ENCODE measurements at places on chromosomes 2 and 18.

GRCh38 chr18:40041951-40042350 is 1913.1 kb upstream of the PIK3C3 start:
- DNase-seq = no peak

DNA sequence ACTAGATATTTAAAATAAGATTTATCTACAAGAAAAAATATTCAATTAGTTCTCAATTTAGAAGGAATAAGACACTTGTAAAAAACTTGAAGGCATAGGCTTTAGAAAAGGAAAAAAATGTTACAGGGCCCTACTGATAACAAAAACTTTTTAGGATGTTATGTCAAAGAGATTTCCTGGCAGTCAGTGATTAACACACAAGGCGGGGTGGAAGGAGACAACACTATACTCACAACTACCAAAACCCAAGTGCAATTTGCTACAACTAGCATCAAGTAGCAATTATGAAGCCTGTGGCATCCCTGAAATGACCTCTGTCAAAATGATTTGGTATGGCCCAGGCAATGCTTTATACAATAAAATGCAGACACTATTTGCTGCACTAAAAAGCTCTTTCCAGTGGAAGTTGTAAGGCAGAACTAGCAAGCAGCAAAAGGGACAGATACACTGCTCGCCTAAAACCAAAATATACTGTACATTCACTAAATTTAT is 15.3 kb downstream of the STRN start:
- no peak for DNase-seq

DNA sequence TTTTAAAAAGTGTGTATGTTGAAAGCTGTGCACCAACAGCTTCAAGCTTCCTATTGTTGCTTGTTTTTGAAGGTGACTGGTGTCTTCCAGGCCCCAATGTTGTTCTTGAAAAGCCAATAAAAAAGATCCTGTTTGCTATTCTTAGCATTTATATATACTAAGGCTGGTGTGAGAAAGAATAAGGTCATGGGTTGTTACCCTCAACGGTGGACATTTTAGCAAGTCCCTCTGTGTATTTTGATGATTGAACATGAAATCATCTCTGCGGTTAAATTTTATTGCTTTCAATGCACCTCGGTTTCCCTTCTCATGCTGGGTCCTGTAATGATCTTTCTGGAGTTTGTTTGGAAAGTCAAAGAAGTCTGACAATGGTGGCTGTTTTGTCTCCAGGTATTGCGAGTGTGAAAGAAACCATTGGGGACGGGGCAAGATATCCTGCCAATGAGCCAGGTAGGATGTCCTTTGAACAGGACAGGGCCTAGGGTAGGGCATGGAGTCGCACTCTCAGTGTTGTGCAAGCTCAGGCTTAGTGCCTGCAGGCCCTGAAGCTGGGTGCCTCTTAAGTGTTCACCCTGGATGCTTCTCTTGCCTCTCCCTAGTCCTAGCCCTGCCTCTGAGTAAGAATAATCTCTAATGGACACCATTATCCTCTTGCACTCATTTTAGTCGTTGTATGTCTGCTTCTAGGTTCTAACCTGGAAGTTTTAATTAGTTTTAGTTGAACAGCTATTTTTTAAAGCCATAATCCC is 16.0 kb upstream of the KLF7 start:
- no peak for DNase-seq

DNA sequence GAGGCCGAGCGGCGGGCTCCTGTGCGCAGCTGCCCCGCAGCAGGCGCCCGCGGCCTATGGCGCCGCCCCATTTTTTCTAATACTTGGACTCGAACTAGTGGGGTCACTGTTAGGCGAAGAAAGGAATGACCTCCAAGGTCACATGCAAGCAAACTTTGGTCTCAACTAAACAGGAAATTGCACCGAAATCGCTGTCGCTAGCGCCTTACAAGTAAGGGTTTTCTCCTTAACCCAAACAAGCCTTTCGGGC is 339 bp downstream of the ACAA2 start:
- DNase-seq = peak; percentile 35

GRCh38 chr18:3121259-3121658 is 98.5 kb downstream of the MYOM1 start:
- no peak for DNase-seq

DNA sequence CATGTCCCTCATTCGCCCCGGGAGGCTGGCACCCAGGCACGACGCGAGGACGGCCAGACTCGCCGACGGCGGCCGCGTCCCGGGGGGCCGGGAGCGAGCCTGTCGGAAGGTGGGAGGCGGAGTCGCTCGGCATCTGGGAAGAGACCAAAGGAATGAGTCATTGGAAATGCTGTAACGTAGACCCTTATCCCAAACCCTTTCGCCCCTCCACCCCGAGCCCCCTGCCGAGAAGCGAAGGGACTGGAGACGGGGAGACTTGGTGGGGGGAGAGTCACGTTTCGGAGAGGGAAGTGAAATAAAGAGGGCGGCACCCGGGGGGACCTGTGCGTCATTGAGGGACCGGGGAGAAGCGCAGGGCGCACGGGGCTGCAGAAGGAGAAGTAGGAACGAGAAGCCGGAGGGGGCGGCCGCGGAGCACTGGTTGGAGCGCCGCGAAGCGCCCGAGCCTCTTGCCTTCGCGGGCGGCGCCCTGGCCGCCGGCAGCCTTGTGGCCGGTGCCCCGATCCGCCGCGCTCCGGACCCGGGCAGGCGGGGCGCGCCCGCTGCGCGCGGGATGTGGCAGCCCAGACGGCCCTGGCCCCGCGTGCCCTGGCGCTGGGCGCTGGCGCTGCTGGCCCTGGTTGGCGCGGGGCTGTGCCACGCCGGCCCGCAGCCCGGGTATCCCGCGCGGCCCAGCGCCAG is at the start of gene EMILIN2:
EMILIN2 (plus strand) TSS at position 371 of the 681 bp plus-strand sequence; CDS start at position 554, 183 bp downstream.
- no peak for DNase-seq

DNA sequence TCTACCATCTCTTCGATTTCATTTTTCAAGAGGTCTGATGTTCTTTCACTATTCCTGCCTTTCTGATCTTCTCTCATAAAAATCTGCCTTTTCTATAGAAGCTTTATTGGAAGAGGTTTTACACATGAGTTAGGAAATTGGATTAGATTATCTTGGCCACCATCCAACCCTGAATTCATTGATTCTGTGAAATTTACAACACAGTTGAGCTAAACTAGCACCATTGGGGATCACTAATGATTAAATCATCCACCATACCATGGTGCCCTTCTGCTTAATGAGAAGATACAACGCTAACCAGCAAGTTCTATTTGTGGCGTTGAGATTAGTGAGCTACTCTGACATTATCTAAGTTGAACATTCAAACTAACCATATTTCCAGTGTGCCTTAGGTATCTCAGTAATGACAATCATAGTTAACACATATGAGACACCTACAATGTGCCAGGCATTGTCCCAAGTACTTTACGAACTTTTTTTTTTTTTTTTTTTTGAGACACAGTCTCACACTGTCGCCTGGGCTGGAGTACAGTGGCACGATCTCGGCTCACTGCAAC is 17.3 kb upstream of the LBH start:
- no peak for DNase-seq

- no peak for DNase-seq
These were observed 93.4 kb upstream of the TGIF1 start for GRCh38 chr18:3356614-3357013.

DNA sequence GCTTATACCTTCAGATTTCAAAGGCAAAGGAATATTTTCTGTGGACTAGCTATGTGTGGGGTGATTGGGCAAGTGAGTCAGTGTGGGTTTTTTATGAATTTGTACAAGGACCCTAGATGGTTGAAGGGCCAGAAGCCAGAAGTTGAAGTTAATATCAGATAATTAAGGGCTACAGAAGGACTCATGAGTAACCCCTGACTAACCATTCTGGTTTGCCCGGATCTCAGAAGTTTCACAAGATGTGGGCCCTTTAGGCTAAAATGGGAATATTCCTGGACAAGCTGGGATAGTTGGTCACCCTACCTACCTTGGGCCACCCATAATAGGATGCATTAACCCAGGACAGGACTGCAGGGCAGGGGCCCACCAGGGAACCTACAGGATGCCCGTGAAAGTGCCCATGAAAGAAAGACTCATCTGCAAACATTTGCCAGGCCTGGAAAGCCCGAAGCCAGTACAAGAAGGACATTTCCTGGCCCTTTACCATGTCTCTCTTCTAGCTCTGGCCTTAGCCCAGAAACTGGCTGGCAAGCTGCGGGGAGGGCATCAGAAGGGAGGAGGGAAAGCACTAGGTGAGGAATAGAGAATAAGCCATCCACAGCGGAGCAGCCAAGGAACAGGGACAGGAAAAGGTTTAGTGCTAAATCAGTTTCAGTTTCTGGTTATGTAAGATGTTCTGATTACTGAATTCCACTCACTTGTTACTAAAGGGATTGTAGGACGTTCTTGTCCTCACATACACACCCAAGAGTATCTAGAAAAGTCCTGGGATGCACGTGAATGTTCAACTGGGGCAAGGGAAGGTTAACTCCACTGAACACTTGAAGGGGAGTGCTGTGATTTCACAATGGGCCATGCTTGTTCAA is 33.6 kb downstream of the GCG start:
- DNase-seq = no peak

DNA sequence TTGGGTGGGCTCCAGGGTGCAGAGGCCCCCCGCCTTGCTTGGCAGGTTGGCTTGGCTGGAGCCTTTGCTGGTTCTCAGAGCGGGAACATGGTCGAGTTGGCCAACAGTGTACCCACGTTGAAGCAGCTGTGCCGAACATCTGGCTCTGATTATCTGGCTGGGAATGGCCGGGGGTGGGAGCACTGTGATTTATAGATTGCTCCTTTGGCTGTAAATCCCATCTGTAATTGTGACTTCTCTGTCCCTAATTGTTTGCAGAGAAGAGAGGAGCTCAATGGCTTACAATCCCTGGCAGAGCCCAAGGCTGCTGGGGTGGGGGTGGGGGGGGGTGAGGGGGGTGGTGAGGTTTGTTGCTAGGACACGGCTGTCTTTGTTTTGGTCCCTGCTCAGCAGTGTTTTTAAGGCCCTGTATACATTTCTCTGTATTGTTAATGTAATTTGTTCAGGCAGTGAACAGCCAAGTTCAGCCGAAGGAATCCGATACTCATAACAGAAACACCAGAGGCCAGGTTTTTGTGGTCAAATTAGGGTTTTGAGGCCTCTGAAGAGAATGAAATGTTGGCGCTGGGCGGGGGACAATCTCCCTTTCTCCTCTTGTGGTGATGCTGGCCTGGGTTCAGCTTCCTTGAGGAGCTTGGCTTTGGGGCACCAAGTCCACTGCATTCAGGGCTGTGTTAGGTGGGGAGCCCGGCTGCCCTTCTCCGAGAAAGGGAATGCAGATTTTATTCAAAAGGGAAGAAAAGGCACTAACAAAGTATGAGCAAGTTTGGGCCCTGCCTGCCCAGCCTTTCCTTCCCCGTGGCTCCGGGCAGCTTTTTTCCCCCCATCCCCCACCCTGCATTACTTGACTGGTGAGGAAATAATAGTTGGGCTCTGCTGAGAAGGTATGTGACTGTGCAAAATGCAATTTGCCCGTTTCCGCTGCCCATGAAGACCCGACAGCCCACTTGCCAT is 82.5 kb downstream of the TCF7L1 start:
- peak; percentile 73 for DNase-seq

DNA sequence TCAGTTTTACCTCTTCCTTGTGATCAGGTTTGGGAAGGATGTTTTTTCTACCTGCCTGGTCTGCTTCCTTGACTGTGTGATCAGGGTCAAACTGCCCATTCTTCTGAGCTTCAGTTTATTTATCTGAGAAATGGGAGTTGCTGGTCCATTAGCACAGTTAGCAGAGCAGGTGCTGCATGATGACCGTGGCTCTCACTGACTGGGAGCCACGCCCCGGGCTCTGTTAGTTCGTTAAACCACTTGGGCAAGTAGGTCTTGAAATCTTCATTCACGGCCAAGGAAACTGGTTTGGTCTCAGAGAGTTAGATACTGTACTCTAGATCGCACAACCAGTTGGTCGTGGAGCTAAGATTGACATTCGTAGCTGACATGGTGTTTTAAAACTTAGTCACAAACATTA is 41.7 kb downstream of the INPP5D start:
- DNase-seq = no peak

DNA sequence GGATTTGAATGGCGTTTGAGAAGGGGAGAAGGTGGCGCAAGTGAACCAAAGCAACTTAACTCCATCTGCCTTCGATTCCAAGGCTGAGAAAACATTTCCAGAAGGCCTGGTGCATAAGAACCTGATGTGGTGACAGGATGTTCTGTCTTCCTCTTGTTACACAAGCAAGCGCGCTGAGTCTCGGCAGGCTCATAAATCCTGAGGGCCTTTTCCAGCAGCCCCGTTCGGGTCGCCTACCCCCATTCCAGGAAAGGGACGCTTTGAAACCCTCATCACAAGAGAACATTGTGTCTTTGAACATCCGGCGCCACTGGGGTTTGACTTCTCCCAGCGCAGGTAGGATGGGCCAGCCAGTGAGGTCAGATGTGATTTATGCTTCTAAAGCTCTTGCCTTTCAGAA is 403.5 kb downstream of the SETBP1 start:
- peak; percentile 76 for DNase-seq

DNA sequence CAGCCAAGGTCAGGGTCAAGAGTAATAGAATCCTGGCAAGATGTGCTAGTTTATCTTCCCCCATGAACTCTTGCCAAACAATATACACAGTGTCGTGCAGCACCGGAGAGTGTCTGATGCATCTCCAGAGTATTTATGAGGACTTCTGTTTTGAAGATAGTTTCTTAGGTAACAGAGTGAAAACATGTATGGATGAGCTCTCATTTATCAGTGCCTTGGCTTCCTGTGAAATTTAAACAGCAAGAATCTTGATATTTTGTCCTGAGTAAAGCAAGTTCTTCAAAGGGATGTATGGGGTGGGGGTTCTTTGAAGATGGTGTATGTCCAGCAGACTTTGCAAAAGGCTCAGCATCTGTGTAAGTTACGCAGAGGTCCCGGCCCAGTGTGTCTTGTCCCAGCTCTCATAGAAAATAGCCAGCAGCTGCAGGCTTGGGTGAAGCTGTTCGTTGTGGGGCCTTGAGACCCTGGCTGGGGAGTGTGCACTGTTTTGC is 361.0 kb upstream of the NT5C1B start:
- DNase-seq = peak; percentile 12

DNA sequence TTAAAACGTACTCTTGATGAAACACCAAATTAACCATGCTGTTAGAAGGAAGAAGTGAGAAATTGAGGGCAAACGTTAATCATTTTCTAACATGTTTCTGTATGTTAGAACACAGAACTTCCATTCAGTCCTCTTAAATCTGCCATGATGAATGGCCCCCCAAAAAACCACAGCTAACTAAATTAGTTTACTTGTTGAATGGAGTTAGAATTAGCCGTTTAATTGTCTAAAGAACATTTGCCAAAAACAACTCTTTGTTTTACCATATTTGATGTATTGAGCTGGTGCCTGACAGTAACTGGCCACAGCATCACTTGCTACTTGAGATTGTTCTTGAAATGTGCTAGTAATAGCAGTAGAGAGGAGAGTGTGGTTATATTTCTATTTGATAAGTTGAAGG is 12.7 kb downstream of the CCNYL1 start:
- DNase-seq = no peak

- no peak for DNase-seq
These were observed 70.4 kb upstream of the MGAT4A start for GRCh38 chr2:98801286-98801685.

DNA sequence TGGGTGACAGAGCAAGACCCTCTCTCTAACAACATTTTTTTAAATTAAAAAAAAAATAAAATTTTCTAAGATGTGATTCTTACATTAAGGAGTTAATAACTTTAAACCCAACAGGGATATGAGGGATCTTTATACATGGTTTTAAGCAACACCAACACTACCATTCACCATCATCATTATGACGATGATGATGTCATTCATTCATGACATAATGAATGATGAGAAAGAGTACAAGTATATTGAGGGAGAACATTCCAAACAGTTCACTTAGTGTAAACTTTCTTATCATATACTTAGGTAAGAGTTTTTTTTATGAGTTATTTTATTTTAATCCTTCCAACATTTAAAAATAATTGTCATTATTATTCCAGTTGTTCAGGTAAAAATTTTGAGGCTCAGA is 863.3 kb downstream of the DPP10 start:
- DNase-seq = no peak

Data from renal pelvis (tissue), 12 donors.